ENCODE measurements at places on chromosomes 1 and 21. TPM values are rescaled to one million over a fixed set of nuclear protein-coding genes. Genes with fewer than 3 reads are reported as not detected.

- no peak overlapping the region for H3K4me3 ChIP-seq
- no peaks in the 10 kb centered on the region for H3K36me3 ChIP-seq
- no peaks in the 10 kb centered on the region for H3K4me1 ChIP-seq
- no peaks in the 10 kb centered on the region for H3K27me3 ChIP-seq
- peak; percentile 2 for DNase-seq
Observed at GRCh38 chr1:104765085-104765484, 1015.4 kb downstream of the AMY1C start.

DNA sequence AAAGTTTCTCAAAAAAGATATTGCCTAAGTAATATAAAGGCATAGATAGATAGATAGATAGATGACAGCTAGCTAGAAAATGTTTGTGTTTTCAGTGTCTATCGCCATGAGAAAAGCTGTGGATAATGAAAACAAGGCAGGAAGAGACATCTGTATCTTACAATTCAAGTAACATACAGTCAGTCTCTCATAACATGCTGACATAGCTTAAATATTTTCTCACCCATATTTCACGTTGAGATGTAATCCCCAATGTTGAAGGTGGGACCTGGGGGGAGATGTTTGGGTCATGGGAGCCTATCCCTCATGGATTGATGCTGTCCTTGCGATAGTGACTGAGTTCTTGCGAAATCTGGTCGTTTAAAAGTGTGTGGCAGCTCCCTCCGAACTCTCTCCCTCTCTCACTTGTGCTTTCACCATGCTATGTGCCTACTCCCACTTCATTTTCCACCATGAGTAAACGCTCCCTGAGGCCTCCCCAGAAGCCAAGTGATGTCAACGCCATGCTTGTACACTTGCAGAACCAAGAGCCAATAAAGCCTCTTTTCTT lies 856.8 kb upstream of the ADAMTS5 start:
- H3K27me3 ChIP-seq: no peaks in the 10 kb centered on the region
- no peak overlapping the region for H3K4me3 ChIP-seq
- H3K4me1 ChIP-seq: peaks cover 6% of the 10 kb centered on the region
- H3K36me3 ChIP-seq: no peaks in the 10 kb centered on the region
- DNase-seq: no peak

- no peak for DNase-seq
- no peak overlapping the region for H3K4me3 ChIP-seq
- H3K4me1 ChIP-seq: peaks cover 38% of the 10 kb centered on the region
- no peak overlapping the region for H3K27ac ChIP-seq
- no peaks in the 10 kb centered on the region for H3K27me3 ChIP-seq
- H3K36me3 ChIP-seq: peaks cover 4% of the 10 kb centered on the region
Observed at GRCh38 chr1:231411036-231411531, 11.0 kb downstream of the EGLN1 start.

DNA sequence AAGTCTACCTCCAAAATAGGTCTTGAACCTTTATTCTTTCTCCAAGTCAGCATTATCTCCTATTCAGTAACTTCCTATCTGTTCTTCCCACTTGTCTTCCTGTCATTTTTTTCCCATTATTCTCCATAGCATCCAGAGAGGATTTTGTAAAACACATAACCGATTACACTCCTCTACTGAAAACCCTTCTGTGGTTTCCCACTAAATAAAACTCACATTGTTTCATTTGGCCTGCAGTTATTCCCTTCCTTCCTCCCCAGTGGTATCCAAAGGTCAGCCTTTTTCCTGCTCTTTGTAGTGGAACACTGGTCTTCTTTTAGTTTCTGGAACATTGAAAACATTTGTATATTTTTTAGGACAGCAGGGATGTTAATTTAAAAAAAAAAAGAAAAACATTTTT lies 266.0 kb downstream of the GPR52 start:
- no peaks in the 10 kb centered on the region for H3K4me1 ChIP-seq
- H3K4me3 ChIP-seq: no peak overlapping the region
- H3K27ac ChIP-seq: no peak overlapping the region
- no peak for DNase-seq
- H3K36me3 ChIP-seq: no peaks in the 10 kb centered on the region

DNA sequence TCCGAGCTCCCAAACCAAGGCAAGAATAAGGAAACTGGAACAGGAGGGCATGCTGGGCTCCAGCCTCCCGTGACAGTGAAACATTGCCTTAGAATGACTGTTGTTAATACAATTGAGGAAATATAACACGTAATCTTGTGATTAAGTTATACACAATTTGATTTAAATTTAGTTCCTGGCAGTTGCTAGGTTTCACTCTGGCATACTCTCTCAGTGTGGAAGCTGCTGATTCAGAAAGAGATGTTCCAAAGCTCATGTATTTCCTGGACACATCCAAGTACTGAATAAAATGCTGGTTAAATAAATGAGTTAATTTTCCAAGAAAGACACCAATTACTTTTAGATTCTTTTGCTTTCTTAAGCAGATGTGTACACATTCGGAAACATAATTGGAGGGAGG lies 176.1 kb downstream of the GRIK1 start:
- H3K4me3 ChIP-seq: no peak overlapping the region
- H3K36me3 ChIP-seq: no peaks in the 10 kb centered on the region
- H3K27ac ChIP-seq: no peak overlapping the region
- peaks cover 6% of the 10 kb centered on the region for H3K27me3 ChIP-seq
- DNase-seq: peak; percentile 3

DNA sequence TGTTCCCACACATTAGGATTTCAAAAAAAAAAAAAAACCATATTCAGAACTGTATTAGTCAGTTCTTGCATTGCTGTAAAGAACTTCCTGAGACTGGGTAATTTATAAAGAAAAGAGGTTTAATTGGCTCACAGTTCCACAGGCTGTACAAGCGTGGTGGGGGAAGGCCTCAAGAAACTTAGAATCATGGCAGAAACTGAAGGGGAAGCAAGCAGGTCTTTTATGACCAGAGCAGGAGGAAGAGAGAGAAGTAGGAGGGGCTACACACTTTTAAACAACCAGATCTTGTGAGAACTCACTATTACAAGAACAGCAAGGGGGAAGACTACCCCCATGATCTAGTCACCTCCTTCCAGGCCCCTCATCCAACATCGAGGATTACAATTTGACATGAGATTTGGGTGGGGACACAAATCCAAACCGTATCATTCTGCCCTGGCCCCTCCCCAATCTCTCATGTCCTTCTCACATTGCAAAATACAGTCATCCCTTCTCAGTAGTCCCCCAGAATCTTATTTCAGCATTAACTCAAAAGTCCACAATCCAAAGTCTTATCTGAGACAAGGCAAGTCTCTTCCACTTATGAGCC lies 51.8 kb downstream of the POU2F1 start:
- no peaks in the 10 kb centered on the region for H3K27me3 ChIP-seq
- no peaks in the 10 kb centered on the region for H3K36me3 ChIP-seq
- no peak overlapping the region for H3K4me3 ChIP-seq
- no peak overlapping the region for H3K27ac ChIP-seq
- H3K4me1 ChIP-seq: no peaks in the 10 kb centered on the region

GRCh38 chr1:16977377-16977776 lies 3.0 kb downstream of the MFAP2 start:
- H3K36me3 ChIP-seq: no peaks in the 10 kb centered on the region
- peaks cover 23% of the 10 kb centered on the region for H3K4me1 ChIP-seq
- H3K27ac ChIP-seq: no peak overlapping the region
- DNase-seq: no peak

DNA sequence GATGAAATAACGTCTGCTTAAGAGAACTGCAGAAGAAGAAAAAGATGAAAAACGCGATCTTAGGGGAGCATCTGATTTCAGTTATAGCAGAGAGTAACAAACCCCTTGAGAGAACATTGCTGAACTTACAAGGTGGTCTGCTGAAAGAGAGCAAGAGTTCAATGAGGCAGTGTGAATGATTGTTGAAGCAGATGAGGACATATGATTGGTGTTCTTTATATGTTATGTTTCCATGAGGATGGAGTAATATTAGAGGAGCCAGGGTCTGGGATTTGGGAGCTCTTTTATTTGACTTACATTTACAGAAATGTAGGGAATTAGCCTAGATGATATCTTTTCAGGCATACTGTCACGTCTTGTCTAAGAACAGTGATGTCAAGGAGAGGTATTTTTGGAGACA lies 1302.0 kb downstream of the KCNT2 start:
- no peak overlapping the region for H3K4me3 ChIP-seq
- no peak overlapping the region for H3K27ac ChIP-seq
- no peaks in the 10 kb centered on the region for H3K36me3 ChIP-seq
- H3K4me1 ChIP-seq: 0 out of 2 replicates have a peak, but pooled peaks cover 7% of the 10 kb centered on the region

The CRP gene
- not detected for total RNA-seq

The KPRP gene
- total RNA-seq: 0.22 TPM

The F3 gene
- total RNA-seq: 93.7 TPM

The BCAR3 gene
- total RNA-seq: 83.2 TPM

The C1orf50 gene
- total RNA-seq: 2.7 TPM

The BACH1 gene
- 52.7 TPM for total RNA-seq

The AMPD1 gene
- total RNA-seq: not detected
